ENCODE measurements at places on chromosomes 16 and 17. TPM values are rescaled to one million over a fixed set of nuclear protein-coding genes. Genes with fewer than 3 reads are reported as not detected.

- no peak for DNase-seq
Observed at GRCh38 chr17:72766761-72767356, 325.6 kb downstream of the SLC39A11 start.

DNA sequence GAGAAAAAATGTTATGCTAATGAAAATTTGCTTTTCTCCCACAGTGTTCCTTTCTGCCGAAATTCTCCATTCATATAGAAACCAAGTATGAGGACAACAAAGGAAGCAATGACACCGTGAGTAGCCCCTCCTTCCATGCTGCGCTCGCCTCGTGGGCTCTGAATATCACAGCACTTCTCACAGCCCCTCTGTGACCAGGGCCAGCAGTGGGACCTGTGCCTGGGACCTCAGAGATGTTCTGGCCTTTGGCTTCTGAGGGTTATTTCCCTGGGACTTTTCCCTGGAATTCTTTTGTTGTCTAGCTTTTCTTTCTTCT lies 139.6 kb upstream of the NOL11 start:
- DNase-seq = no peak

DNA sequence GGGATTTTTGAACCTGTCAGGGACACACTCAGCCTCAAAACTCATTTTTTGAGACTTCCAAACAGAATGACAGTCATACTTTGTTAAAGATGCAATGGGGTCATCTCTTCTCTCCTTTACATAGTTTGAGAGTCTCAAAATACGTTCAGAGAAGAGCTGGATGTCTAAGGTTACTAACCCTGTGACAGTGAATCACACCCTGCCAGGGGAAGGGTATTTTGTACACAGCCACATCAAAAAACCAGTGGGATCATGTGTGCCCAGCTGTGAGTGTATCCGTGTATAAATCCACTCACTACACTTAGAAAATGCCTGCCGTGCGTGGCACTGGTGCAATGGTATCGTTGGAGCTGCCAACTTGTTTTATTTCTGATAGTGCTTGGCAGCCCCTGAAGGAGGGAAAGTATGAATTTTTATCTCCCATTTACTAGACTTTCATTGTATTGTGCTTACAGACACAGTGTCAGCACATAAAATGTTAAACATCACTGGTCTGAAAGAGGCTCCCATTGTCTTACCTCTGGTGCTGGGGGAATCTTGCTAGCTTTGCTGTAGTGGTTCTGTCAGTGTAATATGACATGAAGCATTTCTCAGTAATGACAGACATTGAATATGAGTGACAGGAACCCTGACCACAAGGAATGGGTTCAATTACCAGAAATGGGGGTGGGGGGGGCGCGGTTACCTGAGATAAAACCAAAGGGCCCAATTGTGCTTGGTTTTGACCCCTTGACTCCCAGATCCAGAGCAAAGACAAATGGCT lies 256.3 kb downstream of the FTO start:
- DNase-seq = no peak

GRCh38 chr16:50021544-50021943 lies 3.5 kb upstream of the CNEP1R1 start:
- DNase-seq = no peak

Gene ADAMTS18
- 5.8 TPM for total RNA-seq

Gene UBFD1
- 106 TPM for total RNA-seq

Gene CDK3
- total RNA-seq = 21.6 TPM

DNA sequence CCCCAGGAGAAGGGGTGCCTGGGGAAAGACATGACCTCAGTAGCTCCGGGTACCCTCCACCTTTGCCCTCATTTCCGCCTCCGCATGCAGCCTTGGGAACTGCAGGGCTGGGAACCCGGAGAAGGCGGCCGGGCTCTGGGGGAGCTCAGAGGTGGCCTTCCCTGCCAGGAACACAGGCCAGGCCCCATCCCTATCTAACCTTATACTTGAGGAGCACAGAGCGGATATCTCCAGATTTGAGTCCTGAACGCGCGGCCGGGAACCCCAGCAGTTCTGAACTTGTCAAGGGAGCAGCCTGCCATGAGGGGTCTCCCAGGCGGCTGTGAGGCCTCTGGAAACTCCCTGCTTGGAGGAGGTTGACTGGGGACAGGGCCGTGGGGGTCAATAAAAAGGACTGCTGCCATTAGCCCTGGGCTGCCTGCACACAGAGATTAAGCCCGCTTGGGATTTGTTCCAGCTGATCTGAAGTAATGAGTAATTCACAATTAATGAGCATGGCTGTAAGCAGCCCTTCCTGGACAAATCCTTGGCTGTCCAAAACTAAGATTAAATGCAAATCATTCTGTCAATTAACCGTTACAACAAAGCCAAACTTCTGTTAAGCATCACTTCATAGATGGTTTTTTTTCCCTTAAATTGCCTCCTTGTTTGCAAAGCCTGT lies 26.3 kb upstream of the METRNL start:
- DNase-seq = no peak

GRCh38 chr17:45398800-45399199 lies 33.9 kb downstream of the ARHGAP27 start:
- DNase-seq = no peak

DNA sequence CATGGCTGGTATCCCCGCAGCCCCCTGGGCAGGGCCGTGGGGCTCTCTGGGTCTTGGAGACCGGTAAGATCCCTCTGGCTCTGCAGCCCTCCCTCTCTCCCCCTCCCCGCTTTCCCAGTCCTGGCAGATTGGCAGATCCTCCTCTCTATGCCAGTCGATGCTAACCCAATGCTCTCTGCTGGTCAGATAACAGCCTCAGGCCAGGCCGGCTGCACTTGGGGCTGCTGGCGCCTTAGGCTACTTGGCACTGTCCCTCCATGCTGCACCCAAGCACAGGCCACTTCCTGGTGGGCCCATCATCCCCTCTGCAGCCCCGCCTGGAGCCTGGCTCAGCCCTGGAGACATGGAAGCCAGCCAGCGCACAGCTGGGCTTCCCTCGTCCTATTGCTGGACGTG lies 81.7 kb downstream of the RTN4RL1 start:
- no peak for DNase-seq

Gene AOC3
- 1.2 TPM for total RNA-seq

- no peak for DNase-seq
Observed at GRCh38 chr17:4006745-4007211, 42.5 kb upstream of the ATP2A3 start.

Data from progenitor cell of endocrine pancreas (in vitro differentiated cells).